Activated CD4-positive, alpha-beta memory T cell treated with anti-CD3 and anti-CD28 coated beads, Interleukin-2, amount 10 ng/mL, durations not matched to agents 7 days and 5 days (primary cell): ENCODE measurements at places on chromosomes 6 and 20. TPM values are rescaled to one million over a fixed set of nuclear protein-coding genes. Genes with fewer than 3 reads are reported as not detected.
A peak's percentile ranks its signal among the peaks of the same experiment; 100 is the strongest.

- no peak overlapping the region for H3K4me3 ChIP-seq
- H3K36me3 ChIP-seq: no peaks in the 10 kb centered on the region
- no peak overlapping the region for H3K27ac ChIP-seq
- DNase-seq: no peak
- no peaks in the 10 kb centered on the region for H3K27me3 ChIP-seq
- H3K4me1 ChIP-seq: no peaks in the 10 kb centered on the region
Measured at GRCh38 chr20:39356908-39357307, 394.8 kb downstream of the DHX35 start.

DNA sequence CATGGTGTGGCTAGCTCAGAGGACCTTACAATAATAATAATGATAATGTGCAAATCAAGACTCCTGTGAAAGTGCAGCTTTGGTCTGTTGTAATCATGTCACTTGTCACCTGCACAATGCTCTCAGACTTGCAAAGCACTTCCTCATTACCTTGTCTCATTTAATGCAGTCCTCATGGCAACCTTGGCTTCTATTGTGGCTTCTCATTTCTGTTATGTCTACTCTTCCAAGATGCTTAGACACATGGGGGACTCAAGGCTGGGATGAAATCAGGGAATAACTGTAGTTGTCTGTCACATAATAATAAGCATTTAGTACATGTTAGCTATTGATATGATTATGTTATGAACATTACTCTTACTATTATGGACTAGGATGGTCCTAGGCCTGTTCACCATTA is 484.2 kb downstream of the PTPRT start:
- no peak overlapping the region for H3K27ac ChIP-seq
- no peaks in the 10 kb centered on the region for H3K4me1 ChIP-seq
- H3K36me3 ChIP-seq: no peaks in the 10 kb centered on the region
- no peaks in the 10 kb centered on the region for H3K27me3 ChIP-seq
- DNase-seq: no peak

DNA sequence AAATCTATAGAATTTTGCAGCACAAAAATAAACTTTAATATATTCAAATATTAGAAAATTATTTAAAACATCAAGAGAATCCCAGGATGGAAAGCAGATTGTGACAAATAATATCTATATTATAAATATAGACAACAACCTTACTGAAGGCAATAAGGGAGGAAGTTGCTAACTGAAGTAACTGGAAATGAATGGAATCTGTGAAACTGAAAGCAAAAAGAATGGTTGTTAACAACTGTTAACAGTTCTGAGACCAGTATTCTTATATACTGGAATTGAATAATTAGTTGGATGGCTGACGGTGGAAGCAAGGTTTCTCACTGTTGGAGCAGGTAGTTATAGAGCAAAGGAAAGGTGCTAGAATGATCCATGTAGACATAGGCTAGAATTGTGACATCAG is 220.4 kb downstream of the PLCB1 start:
- H3K4me1 ChIP-seq: no peaks in the 10 kb centered on the region
- no peaks in the 10 kb centered on the region for H3K36me3 ChIP-seq
- no peak for DNase-seq
- H3K4me3 ChIP-seq: no peak overlapping the region

- no peak overlapping the region for H3K27ac ChIP-seq
- peaks cover 2% of the 10 kb centered on the region for H3K4me1 ChIP-seq
- no peaks in the 10 kb centered on the region for H3K36me3 ChIP-seq
- DNase-seq: no peak
Measured at GRCh38 chr6:130838951-130839350, 11.7 kb downstream of the SMLR1 start.

- no peak overlapping the region for H3K27ac ChIP-seq
- peaks cover 2% of the 10 kb centered on the region for H3K27me3 ChIP-seq
- H3K4me3 ChIP-seq: no peak overlapping the region
- no peak for DNase-seq
Measured at GRCh38 chr20:40571639-40572038, 117.4 kb downstream of the MAFB start.

Gene CASS4
- 13.2 TPM for total RNA-seq

DNA sequence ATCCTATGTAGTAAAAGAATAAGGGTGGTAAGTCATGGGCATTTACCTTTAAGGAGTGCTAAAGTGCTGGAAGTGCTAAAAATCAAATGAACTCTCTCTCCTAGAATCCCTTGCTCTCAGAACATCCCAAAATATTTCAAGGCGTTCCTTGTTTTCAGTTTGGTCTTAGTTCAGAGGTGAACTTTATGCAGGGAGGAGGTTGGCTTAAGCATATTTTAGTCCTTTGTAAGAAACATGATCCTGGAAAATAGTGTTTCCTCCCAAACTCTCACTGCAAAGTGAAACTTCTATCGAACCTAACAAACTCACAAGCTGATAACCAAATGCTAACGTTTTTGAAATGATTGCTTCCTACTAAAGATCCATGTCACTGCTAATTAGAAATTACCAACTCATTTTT is 231.4 kb downstream of the FOXC1 start:
- no peak overlapping the region for H3K27ac ChIP-seq
- no peak for DNase-seq
- no peak overlapping the region for H3K4me3 ChIP-seq

Gene CTNNBL1
- 64.3 TPM for total RNA-seq

Gene MAFB
- total RNA-seq: 0.33 TPM

DNA sequence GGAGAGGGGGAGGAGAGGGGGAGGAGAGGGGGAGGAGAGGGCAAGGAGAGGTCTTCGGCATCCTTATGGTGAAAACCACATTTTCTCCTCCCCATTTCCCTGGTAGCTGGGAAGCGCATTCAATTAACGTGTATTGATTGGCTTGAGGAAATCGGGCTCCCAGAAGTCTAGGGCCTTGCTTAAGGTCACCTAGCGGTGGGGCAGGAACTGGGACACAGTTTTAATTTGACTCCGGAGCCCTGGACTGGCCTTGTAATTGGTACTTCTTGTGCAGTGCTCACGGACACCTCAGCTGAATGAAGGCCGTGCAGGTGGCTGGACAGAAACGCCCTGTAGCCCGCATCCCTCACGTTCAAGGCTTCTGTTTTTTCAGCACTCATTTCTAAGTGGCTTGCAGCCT is 42.8 kb downstream of the CTCFL start:
- H3K4me1 ChIP-seq: no peaks in the 10 kb centered on the region
- no peak overlapping the region for H3K4me3 ChIP-seq
- no peak overlapping the region for H3K27ac ChIP-seq
- no peaks in the 10 kb centered on the region for H3K36me3 ChIP-seq

GRCh38 chr6:33863084-33863483 is 59.3 kb upstream of the MLN start:
- no peak for DNase-seq
- no peak overlapping the region for H3K4me3 ChIP-seq
- peaks cover 3% of the 10 kb centered on the region for H3K36me3 ChIP-seq

DNA sequence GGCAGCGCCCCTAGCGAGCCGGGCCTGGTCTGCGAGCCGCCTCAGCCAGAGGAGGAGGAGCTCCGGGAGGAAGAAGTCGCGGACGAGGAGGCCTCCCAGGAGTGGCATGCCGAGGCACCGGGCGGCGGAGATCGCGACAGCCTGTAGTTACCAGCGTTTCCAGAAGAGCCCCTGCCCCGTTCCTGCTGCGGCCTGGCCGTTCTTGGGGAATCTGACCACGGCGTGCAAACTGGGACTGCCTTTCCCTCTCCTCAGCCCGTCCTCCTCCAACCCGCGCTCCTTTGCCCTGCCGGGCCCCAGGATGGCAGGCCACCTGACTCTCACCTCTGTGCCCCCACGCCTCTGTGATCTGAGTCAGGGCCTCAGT is 802 bp downstream of the HDGFL1 start:
- no peaks in the 10 kb centered on the region for H3K4me1 ChIP-seq
- no peak overlapping the region for H3K27ac ChIP-seq
- H3K4me3 ChIP-seq: no peak overlapping the region

GRCh38 chr6:158677906-158678578 is 28.2 kb downstream of the SYTL3 start:
- H3K36me3 ChIP-seq: peaks cover 80% of the 10 kb centered on the region
- no peak overlapping the region for H3K27ac ChIP-seq
- no peak overlapping the region for H3K4me3 ChIP-seq
- no peak for DNase-seq
- no peaks in the 10 kb centered on the region for H3K27me3 ChIP-seq

Gene ADGRG6
- total RNA-seq: not detected

GRCh38 chr6:12601881-12602280 is 114.7 kb upstream of the PHACTR1 start:
- no peaks in the 10 kb centered on the region for H3K36me3 ChIP-seq
- peaks cover 3% of the 10 kb centered on the region for H3K4me1 ChIP-seq
- DNase-seq: no peak

- no peak overlapping the region for H3K4me3 ChIP-seq
- peaks cover 3% of the 10 kb centered on the region for H3K36me3 ChIP-seq
- H3K4me1 ChIP-seq: peaks cover 26% of the 10 kb centered on the region
- no peaks in the 10 kb centered on the region for H3K27me3 ChIP-seq
- no peak overlapping the region for H3K27ac ChIP-seq
- no peak for DNase-seq
Measured at GRCh38 chr6:139277161-139277560, 14.6 kb downstream of the TXLNB start.

Gene SGK2
- 0.53 TPM for total RNA-seq

GRCh38 chr20:52402950-52403349 is 211.4 kb upstream of the ZFP64 start:
- peak overlapping the region; percentile 11 for H3K27ac ChIP-seq
- H3K27me3 ChIP-seq: no peaks in the 10 kb centered on the region
- H3K36me3 ChIP-seq: peaks cover 11% of the 10 kb centered on the region
- no peak for DNase-seq
- peaks cover 44% of the 10 kb centered on the region for H3K4me1 ChIP-seq

GRCh38 chr20:13338999-13339411 is 117.9 kb downstream of the ISM1 start:
- no peak overlapping the region for H3K27ac ChIP-seq
- no peaks in the 10 kb centered on the region for H3K4me1 ChIP-seq
- H3K36me3 ChIP-seq: no peaks in the 10 kb centered on the region
- no peak for DNase-seq

DNA sequence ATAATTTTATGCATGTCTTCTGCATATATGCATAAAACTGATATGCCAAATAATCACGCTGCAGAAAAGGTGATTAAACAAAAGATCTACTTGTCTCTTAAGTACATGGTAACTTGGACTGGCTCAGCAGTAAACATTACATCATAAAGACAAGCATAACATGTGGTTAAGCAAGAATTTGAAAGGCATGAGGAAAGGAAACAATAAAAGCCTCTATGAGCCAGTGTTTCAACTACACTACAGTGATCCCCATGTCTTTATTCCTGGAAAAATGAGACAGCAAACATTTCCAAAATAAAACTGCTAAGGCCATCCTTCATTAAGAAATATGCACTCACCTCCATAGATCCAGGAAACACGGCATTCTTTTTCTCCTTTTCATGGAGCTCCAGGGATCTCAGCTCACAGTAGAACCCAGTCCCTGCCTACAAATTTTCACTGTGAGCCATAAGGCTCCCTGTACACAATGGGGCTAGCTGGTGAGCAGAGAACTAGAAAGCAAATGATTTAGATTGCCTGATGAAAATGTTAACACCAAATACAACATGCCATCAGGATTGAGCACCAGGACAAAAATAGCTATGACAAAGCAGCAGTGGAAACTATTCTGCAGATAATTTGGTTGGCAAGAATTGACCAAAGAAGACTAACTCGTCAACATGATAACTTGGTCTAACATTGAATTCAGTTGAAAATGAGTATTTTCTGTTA is 156.1 kb downstream of the COL21A1 start:
- no peaks in the 10 kb centered on the region for H3K36me3 ChIP-seq
- H3K4me1 ChIP-seq: no peaks in the 10 kb centered on the region
- H3K27ac ChIP-seq: no peak overlapping the region
- DNase-seq: no peak

Gene BCAS1
- total RNA-seq: not detected

DNA sequence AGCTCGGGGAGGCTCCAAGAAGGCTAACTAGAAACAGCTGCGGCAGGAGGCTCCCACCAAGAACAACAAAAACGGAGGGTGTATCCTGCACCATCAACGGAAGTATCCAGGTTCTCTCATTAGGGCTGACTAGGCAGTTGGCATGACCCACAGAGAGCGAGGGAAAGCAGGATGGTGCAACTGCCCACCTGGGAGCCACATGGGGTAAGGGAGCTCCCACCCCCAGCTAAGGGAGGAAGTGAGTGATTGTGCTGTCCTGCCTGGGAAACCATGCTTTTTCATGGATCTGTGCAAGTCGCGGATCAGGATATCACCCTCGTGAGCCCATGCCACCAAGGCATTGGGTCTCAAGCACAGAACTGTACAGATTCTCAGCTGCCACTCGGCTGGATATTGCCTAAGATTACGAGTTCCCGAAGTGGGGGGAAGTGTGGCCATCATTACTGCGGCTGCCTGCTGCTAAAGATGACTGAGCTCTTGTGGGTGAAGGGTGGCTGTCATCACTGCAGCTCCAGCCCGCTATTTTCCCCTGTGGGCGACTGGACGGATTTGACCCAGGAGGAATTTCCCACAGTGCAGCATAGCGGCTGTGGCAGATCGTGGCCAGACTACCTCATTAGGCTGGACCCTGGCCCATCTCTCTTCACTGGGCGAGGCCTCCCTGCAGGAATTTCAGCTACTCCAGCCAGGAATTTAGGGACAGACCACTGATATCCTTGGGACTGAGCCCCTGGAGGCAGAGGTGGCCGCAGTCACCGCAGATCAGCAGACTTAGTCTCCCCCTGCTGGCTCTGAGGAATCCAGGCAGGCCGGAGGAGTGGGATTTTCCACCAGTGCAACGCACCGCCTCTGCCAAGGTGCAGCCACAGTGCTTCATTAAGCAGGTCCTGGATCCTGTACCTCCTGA is 515.7 kb downstream of the FRK start:
- H3K36me3 ChIP-seq: no peaks in the 10 kb centered on the region
- H3K4me3 ChIP-seq: no peak overlapping the region
- no peak overlapping the region for H3K27ac ChIP-seq
- no peak for DNase-seq
- H3K27me3 ChIP-seq: no peaks in the 10 kb centered on the region

DNA sequence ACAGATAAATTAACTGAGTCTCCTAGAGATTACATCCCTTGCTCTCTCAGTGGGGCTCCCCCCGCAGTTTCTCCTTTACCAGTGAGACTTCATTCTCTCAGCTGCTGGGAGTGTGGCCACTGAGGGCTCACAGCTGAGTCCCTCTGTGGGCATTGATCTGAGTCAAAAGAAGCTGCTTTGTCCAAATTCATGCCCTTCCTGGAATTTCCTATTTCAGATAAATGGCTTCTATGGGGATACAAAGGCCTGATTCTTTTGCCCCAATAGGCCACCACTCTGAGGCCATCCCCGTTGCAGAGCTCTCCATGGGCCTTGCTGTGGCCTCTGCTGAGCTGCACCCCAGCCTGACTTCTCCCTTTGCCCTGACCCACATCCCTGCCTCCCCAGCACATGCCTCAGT is 10.0 kb downstream of the CST5 start:
- H3K36me3 ChIP-seq: no peaks in the 10 kb centered on the region
- H3K27ac ChIP-seq: no peak overlapping the region
- no peaks in the 10 kb centered on the region for H3K4me1 ChIP-seq
- no peak for DNase-seq
- peaks cover 24% of the 10 kb centered on the region for H3K27me3 ChIP-seq
- no peak overlapping the region for H3K4me3 ChIP-seq
